H9 (cell line): ENCODE measurements at places on chromosomes 5 and 9. TPM values are rescaled to one million over a fixed set of nuclear protein-coding genes. Genes with fewer than 3 reads are reported as not detected.

DNA sequence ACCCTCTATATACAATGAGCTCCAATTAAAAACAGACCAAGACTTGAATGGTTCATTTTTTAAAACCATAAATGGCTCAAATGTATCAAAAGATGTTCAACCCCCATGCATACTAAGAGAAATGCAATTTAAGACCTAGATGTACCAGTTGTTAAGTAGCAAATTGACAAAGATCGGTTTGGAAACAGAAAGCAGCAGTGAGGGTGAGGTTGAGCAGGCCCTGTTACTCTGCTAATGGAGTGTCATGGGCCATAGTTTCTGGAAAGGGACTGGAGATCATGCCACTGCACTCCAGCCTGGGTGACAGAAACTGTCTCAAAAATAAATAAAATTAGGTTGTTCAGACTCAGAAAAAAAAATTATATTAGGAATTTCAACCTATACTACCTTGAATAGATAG, 55.0 kb downstream of the FNBP1 start:
- H3K36me3 ChIP-seq, result peaks cover 7% of the 10 kb centered on the region; the same call in 1 of the 2 replicates
- no peaks in the 10 kb centered on the region for H3K27me3 ChIP-seq
- H3K4me3 ChIP-seq, result no peak overlapping the region
- no peak overlapping the region for H3K27ac ChIP-seq

DNA sequence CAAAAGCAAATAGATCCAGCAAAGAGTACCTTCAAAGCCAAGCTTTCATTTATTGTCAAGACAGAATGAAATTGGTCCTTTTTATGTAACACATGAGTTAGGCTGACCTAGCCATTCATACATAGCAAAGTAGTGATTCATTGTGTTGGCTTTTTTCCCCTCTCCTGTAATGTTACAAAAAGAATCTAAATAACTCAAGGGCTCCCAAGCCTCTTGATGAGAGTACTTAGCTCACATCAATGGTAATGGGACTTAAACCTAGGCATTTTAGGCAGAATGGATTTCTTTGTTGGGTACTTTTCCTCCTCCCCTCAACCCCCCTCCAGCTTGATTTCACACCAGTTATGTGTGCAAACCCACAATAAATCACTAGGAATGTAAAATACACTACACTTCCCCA, 123.7 kb downstream of the EBF1 start:
- H3K27me3 ChIP-seq, result no peaks in the 10 kb centered on the region
- no peak overlapping the region for H3K27ac ChIP-seq
- H3K4me1 ChIP-seq, result peaks cover 4% of the 10 kb centered on the region; the same call in 1 of the 2 replicates
- H3K4me3 ChIP-seq, result no peak overlapping the region
- DNase-seq, result no peak
- H3K36me3 ChIP-seq, result no peaks in the 10 kb centered on the region

DNA sequence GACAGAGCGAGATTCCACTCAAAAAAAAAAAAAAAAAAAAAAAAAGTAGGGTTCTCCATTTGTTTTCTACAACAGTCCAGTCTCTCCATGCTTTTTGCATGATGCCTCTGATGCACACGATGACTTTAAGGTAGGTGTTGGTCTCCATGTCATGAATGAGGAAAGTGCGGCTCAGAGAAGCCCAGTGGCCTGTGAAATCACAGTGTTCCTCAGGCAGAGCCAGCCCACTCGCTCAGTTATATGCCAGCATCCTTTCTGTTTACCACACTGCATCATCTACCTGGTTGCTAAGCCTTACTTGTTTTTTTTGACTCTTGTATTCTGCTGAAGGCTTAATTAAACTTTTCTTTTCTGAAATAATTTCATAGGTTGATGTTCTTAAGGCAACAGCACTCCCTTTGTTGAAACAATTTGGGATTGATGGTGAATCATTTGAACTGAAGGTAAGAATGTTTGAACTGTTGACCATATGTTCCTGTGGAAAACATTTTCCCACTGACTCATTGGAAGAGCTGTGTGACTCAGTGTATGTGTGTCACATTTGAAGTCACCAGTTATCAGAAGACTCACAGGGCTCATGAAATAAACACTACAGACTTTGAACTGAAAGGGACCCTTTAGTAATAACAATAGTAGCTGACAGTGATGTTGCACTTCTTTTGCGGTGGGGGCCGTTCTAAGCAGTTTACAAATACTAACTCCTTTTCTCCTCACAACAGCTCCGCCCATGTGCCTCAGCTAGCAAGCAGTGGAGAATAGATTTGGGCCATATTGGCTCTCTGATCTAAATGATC, 40.2 kb downstream of the RCL1 start:
- no peak overlapping the region for H3K27ac ChIP-seq
- DNase-seq, result no peak
- H3K36me3 ChIP-seq, result peaks cover 2% of the 10 kb centered on the region; the same call in 2 of the 3 replicates
- no peaks in the 10 kb centered on the region for H3K4me1 ChIP-seq

GRCh38 chr9:69376651-69377050, 51.6 kb downstream of the ENTREP1 start:
- no peak overlapping the region for H3K4me3 ChIP-seq
- H3K4me1 ChIP-seq, result peaks cover 4% of the 10 kb centered on the region; the same call in 1 of the 2 replicates
- no peak overlapping the region for H3K27ac ChIP-seq

- no peaks in the 10 kb centered on the region for H3K27me3 ChIP-seq
- DNase-seq, result no peak
- H3K36me3 ChIP-seq, result peaks cover 3% of the 10 kb centered on the region; the same call in 1 of the 3 replicates
- no peak overlapping the region for H3K27ac ChIP-seq
- H3K4me1 ChIP-seq, result no peaks in the 10 kb centered on the region
- no peak overlapping the region for H3K4me3 ChIP-seq
These were observed 288.0 kb downstream of the IZUMO3 start for GRCh38 chr9:24257726-24258125.

The ADAMTSL1 gene
- total RNA-seq, result 1.2 and 1.5 TPM in 2 replicates

- no peak overlapping the region for H3K4me3 ChIP-seq
- no peaks in the 10 kb centered on the region for H3K27me3 ChIP-seq
- no peaks in the 10 kb centered on the region for H3K4me1 ChIP-seq
- H3K27ac ChIP-seq, result no peak overlapping the region
- no peaks in the 10 kb centered on the region for H3K36me3 ChIP-seq
These were observed 111.1 kb downstream of the TLR4 start for GRCh38 chr9:117815315-117815714.

DNA sequence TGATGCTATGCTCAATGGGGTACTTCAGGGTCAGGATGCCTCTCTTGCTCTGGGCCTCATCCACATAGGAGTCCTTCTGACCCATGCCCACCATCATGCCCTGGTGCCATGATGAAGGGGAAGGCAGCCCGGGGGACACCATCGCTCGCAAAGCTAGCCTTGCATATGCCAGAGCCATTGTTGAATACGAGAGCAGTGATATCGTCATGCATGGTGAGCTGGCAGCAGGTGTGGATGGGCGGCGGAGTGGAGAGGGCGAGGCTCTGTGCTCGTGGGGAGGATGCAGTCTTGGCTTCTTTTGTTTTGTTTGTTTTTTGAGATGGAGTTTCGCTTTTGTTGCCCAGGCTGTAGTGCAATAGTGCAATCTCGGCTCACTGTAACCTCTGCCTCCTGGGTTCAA, 17.2 kb upstream of the SPZ1 start:
- H3K4me1 ChIP-seq, result no peaks in the 10 kb centered on the region; the same call in 1 of the 2 replicates
- no peak for DNase-seq
- no peak overlapping the region for H3K27ac ChIP-seq
